Stimulated activated CD8-positive, alpha-beta memory T cell treated with anti-CD3 and anti-CD28 coated beads, Interleukin-4, amount 100 ng/mL, for 1 hour (primary cell): ENCODE measurements at places on chromosomes 2 and 18.

- DNase-seq: no peak
Observed at GRCh38 chr2:71557321-71557720, 104.0 kb downstream of the DYSF start.

DNA sequence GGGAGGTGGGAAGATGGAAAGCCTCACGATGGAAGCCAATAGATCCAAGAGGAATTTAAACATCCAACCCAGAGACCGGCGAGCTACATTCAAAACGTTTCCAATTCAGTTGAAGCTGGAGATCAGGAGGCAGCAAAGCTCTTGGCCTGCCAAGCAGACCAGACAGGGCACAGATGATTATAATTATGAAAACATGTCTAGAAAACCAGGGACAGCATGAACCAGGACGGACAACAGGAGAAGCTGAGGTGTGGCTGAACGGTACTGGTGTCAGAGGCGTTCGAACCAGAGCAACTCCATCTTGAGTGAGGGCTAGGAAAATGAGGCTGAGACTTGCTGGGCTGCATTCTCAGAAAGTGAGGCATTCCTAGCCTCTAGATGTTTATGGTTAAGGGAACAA is 102.2 kb upstream of the CCDC150 start:
- no peak for DNase-seq

- no peak for DNase-seq
Observed at GRCh38 chr2:138309760-138310159, 191.8 kb upstream of the SPOPL start.

GRCh38 chr18:45836242-45837205 is 11.0 kb downstream of the SIGLEC15 start:
- DNase-seq: no peak

DNA sequence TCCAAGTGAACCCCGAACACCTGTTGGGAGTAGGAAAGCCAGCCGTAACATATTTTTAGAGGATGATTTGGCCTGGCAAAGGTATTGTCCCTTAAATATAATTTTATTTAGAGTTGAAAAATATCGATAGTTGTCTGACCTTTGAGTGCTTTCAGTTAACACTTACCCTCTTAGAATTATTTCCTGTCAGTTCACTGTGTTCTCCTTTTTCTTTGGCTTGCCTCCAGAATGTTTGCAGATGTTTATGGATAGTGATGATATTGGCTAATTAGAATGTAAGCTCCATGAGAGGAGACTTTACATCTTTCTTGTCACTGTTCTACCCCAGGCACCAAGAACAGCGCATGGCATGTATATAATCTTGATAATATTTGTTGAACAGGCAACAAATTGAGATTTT is 19.8 kb downstream of the PIKFYVE start:
- DNase-seq: no peak

DNA sequence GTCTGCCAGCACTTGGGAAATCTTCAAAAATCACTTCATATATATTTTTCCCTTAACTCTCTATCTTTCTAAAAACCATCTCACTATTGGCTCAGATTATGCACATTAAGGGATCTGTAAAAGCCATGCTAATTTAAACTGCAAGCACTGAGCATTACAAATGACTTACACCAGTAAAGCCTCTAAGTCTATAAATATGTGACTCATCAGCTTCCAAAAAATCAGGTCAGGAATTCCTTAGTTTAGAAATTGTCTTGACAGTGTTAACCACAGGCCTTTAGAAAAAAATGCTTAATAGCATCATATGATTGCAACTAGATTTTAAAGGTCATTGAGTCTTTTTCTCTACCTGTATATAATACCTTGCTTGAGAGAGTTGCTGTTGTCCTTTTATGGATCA is 1113.6 kb upstream of the PIK3C3 start:
- no peak for DNase-seq

- DNase-seq: no peak
Observed at GRCh38 chr18:34901299-34901698, 139.9 kb upstream of the MAPRE2 start.

DNA sequence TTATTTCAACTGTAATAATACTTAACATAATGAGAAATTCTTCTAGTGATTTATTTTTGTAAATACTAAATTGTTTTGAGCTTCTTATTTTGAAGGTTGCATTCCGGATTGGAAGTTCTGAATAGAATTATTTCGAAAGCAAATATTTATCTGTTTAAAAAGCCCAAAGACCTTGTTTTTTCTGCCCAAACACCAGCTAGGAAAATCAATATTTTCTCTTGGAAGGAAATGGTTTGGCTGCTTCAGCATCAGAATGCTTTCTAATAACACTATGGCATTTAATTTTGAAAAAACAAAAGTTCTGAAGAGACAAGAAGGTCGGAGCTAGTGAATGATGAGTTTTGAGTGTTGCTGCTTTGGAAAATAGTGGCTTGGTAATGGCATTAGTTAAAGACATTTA is 303.9 kb upstream of the KCNJ3 start:
- no peak for DNase-seq

GRCh38 chr2:56376699-56377665 is 193.2 kb downstream of the CCDC85A start:
- no peak for DNase-seq

DNA sequence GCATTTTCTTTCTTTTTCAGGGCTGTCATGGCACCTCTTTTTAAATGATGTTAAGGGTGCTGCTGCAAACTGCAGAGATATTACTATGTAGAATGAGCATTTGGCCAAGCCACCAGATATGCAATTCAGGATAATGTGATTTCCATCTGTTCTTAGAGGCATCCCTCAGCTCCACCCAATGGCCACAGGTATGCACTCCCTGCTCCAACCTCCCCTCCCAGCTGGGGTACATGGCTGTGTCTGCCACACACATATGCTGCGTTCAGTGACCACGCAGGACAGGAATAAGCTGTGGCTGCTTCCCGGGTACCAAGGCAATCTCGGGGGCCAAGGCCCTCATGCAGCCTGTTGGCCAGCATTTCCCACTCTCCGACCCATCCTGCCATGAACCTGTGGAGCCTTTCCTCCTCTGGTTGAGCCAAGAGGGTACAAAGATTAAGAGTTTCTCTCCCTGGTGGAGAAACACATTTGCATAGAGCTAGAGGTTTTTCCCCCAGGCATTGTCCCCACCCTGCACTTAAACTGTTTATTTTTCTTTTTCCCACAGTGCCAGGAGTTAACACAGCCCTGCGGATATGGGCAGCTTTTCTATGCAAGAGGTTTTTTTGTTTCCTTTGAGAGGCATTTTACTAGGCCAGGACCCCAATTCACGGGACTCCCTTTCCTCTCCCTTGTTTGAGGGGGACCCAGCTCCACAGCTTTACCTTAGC is 147.0 kb downstream of the GCA start:
- no peak for DNase-seq

DNA sequence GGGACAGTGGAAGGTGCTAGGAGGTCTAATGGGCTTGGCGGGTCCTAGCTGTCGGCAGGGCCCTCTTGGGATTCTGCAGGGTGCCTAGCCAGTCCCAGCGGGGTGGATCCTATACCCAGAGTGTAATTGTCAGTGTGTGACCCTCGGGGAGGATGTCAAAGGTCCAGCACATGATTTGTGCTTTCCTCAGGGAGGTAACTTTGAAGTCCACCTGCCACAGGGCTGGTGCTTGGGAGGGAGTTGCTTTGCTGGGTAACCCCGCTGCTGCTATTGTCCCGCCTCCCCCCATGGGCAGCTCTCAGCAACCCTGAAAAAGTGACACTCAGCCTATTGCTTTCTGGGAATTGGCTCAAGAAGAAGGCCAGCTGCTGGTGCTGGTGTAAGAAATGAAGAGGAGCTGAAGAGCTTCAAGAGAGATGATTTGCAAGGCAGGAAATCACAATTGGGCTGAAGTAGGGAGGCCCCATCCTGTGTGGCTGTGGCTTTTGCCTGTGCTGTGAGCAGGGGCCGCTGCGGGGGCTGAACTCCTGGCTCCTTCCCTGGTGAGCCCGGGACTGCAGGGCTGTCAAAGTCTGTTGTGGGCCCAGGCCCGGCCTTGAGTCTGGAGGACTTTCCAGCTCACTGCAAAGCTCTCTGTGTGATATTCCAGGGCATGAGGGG is 36.4 kb downstream of the EMILIN2 start:
- no peak for DNase-seq

- DNase-seq: no peak
Observed at GRCh38 chr2:14615760-14616159, 16.8 kb upstream of the LRATD1 start.

DNA sequence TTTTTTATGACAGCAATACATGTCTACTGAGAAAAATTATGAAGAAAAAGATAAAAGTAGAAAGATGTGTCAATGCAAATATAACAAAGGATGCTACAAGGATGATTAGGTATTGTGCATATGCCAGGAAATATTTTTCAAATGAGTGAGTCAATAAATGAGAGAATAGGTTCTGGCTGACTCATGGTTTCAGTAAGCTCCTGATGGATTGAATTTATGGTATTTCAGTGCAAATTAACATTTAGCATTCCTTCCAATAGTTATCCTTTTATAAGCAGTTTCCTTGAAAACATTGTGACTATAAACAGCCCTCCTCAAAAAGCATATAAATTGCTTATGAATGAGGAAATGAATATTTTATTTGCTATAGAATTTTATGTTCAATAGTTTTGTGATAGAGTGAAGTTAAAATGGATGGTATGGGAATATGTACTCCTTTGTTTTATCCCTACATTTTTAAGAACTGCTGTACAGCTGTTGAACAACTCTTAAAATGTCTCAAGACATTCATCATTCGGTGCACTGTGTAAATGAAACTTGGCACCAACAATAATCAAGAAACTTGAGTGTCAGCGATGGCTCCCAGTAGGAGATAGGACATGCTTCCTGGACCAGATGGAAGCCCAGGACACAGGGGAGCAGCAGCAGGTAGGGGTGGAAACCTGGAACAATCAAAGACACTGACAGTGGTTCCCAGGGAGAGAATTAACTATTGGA is 144.7 kb downstream of the PMAIP1 start:
- no peak for DNase-seq

DNA sequence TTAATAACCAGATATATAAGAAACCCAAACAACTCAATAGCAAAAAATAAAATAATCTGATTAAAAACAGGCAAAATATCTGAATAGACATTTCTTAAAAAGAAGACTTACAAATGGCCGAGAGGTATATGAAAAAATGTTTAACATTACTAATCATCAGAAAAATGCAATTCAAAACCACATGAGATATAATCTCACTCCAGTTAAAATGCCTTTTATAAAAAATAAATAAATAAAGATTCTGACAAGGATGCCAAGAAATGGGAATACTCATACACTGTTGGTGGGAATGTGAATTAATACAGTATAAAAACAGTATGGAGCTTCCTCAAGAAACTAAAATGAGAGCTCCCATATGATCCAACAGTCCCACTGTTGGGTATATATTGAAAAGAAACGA is 33.9 kb upstream of the BMP10 start:
- DNase-seq: no peak

- no peak for DNase-seq
Observed at GRCh38 chr2:28377984-28378678, 14.5 kb upstream of the FOSL2 start.

GRCh38 chr2:2717406-2717805 is 386.3 kb upstream of the MYT1L start:
- no peak for DNase-seq

DNA sequence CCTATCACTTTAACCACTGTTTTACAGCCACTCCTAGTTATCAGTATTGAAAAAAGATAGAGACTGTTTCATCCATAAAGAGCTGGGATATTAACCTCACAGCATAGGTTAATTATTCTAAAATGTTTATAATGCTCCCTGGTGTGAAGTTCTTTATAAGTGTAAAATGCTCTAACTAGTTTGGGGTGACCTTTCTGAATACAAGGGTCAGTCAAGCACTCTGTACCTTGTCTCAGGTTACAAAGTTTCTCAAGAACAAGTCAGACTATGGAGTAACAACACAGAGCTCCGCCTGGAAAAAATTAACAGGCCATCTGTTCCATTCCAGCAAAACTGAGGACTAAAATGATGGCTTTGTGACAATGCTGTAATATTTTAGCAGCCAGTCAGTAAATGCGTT is 107.4 kb downstream of the NOL4 start:
- no peak for DNase-seq

DNA sequence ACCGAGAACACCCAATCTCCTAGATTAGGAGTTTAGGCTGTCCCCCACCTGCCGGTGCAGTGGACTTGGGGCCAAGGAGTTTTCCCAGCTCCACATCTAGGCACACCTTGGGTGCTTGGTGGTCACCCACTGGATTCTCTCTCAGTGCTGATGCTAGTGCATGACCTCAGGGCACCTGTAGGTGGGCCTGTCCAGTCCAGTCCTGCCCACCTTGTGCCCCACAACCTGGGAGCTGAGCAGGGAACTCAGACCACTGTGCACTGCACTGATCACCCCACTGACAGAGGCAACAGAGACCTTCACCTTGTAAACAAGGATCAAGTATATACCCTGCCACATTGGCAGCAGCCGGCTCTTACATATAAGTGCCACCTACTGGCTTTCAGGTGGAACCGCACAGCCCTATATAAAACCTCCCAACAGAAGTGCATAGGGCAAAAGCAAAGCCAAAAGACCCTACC is 12.7 kb upstream of the CDH19 start:
- DNase-seq: no peak

DNA sequence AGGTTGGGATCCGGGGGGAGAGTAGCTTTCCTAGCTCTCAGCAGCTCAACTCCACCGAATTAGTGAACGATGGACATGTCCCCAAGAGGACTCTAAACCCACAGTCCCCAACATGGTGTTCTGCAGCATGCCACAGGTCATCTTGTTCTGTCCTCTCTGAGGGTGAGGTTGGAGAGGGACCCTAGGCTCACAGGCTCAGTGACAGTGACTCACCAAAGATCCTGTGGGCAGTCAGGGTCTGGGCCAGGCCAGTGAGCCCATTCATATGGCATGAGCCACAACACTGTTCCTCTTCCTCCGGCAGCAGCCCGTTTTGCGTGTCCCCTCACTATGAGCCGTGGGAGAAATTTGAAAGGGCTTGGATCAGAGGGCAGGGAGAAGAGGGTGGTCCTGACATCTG is 2.8 kb upstream of the SLC20A1 start:
- DNase-seq: no peak

GRCh38 chr2:232261776-232262175 is 116.8 kb upstream of the ALPP start:
- no peak for DNase-seq

DNA sequence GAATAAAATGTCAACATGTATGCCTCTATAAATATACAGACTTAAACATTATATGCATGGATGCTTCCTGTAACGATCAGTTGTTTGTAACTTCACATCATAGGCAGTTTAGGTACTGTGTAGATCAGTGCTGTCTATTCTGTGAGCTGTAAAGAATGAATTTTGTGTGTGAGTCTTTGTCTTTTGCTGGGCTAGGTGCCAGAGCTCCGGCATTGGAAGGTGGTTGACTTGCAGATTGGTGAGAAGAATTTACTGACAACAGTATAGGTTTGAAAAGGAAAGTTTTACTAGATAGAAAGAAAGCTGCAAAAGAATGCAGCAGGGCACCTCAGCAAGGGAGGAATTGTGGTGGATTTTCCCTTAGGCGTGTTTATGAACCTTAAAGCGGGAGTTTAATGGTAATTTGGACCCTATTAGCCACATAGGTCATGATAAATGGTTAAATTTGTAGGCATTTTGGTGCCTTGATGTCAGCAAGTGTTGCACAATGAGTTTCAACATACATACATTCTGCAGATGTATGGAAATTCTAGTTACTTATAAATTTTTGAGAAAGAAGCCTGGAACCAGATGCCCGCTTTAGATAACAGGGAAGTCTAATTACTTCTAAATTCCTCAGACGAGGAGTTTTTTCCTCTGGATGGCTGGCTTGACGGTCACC is 6.7 kb upstream of the QPCT start:
- DNase-seq: no peak

- DNase-seq: no peak
Observed at GRCh38 chr2:225326969-225327368, 72.5 kb upstream of the NYAP2 start.

GRCh38 chr18:35525795-35526494 is 28.2 kb upstream of the INO80C start:
- DNase-seq: no peak
